ENCODE measurements at places on chromosomes 13 and 19.
A peak's percentile ranks its signal among the peaks of the same experiment; 100 is the strongest.

GRCh38 chr19:54480051-54480450 is 7.0 kb upstream of the CDC42EP5 start:
- no peak for DNase-seq

- DNase-seq = no peak
Measured at GRCh38 chr19:55677572-55678028, 2.6 kb downstream of the EPN1 start.

- no peak for DNase-seq
Measured at GRCh38 chr13:39556866-39557265, 46.1 kb downstream of the LHFPL6 start.

- DNase-seq = no peak
Measured at GRCh38 chr13:24307211-24308067, 1.9 kb upstream of the C1QTNF9 start.

DNA sequence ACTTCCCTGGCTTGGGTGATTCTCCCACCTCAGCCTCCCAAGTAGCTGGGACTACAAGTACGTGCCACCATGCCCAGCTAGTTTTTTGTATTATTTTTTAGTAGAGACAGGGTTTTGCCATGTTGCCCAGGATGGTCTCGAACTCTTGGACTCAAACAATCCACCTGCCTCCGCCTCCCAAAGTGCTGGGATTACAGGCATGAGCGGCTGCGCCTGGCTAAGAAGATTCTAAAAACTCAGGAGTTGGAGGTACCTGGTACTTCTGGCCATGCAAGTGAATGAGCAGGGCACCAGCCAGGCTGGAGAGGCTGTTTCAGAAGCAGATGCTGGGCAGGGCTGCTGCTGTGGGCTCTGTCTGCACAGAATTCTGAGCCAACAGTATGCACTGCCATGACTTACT is 6.1 kb downstream of the MZF1 start:
- no peak for DNase-seq

DNA sequence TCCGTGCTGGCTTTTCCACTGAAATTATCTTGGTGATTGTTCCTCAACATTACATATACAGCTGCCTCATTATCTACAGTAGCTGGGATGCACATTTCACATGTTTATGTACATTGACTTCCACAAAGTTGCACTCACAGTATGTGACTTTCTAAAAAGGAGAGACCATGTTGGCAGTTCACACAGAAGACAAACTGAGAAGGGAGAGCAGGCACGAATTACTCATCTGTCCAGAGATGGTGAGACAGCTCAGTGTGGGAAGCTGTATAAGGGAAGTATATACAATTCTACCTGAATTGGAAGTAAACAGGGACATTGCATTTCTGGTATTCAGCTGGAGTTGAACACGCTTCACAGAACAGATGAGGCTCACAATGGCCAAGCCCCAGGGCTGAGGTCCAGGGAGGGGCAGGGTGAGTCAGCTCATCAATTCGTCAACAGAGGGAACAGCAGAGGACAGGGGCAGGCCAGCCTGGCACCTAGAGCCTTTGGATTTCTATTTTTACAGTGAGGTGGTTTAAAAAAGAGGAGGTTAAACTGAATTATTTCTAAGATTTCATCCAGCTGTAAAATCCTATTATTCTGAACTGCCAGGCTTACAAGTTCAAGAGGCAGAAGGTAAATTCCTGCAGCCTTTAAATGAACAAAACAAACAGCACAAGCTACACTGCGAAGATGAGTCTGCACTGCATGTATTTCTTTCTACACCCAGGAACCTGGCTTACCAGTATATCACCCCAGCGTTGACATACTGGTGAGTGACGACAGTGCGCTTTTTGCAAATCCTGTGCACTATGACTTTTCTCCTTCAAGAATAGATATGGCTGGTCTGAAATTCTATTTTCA is 9.8 kb downstream of the PARP4 start:
- no peak for DNase-seq

GRCh38 chr13:26707122-26708006 is 53.2 kb downstream of the GPR12 start:
- DNase-seq = peak; percentile 62

DNA sequence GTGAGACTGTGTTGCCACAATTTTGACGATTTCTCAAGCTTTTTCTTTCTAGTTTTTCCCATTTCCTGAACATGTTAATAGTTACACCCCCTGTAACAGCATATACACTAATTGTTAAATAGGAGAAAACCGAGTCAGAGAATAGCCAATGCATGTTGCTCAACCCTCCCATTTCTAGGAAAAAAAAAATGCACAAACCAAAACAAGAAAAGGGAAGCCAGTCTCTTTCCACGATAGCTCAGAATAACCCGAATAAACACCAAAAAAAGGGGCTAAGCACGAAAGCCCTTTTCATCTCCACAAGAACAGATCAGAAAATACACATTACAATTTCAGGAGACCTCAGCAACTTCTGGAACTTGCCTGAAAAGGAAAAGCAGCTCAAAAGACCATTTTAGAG is 16.3 kb downstream of the LATS2 start:
- no peak for DNase-seq

- DNase-seq = no peak
Measured at GRCh38 chr13:99905224-99905623, 66.3 kb downstream of the ZIC5 start.

- DNase-seq = no peak
Measured at GRCh38 chr13:73730014-73730413, 404.2 kb downstream of the KLF12 start.

- peak; percentile 9 for DNase-seq
Measured at GRCh38 chr19:11027381-11027780, 61.9 kb upstream of the LDLR start.

DNA sequence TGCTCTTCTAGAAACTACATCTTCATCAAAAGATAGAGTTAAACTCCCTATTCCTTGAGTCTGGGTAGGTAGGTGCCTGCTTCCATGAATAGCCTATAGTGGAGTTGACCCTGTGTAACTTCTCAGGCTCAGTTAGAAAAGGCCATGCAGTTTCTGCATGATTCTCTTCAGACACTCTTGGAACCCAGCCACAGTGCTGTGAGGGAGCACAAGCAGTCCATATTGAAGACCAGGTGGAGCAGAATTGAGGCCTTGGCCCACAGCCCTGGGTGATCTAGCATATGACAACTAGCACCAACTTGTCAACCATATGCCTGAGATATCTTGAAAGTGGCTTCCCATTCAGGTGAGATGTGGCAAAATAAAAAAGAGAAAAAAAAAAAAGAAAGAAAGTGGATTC is 10.3 kb upstream of the PAN3 start:
- DNase-seq = no peak

- DNase-seq = no peak
Measured at GRCh38 chr13:108419768-108420167, 150.2 kb downstream of the TNFSF13B start.

GRCh38 chr19:45954156-45954555 is 19.5 kb downstream of the NOVA2 start:
- DNase-seq = no peak

GRCh38 chr13:77565635-77566034 is 30.1 kb downstream of the SCEL start:
- DNase-seq = peak; percentile 52

DNA sequence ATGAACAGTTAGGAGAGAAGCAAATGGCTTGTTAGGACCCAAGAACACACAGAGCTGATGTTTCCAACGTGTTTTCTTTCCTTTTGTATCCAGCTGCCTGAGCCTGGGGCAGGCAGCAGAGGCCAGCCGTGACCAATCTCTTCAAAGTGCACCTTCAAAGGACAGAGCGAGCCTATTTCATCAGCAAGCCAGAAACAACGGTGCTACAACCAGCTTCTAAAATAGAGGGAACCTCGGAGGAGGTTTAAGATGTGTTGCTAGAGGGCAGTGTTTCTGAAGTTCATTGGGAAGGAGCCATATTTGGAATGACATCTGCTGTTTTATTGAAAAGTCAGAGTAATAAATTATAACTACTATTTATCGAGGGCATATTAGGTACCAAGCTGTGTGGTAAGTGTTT is 56.2 kb upstream of the RFC3 start:
- DNase-seq = no peak

- DNase-seq = no peak
Measured at GRCh38 chr13:28659621-28659970, 666 bp downstream of the POMP start.

GRCh38 chr13:95319551-95320274 is 18.5 kb upstream of the ABCC4 start:
- no peak for DNase-seq

DNA sequence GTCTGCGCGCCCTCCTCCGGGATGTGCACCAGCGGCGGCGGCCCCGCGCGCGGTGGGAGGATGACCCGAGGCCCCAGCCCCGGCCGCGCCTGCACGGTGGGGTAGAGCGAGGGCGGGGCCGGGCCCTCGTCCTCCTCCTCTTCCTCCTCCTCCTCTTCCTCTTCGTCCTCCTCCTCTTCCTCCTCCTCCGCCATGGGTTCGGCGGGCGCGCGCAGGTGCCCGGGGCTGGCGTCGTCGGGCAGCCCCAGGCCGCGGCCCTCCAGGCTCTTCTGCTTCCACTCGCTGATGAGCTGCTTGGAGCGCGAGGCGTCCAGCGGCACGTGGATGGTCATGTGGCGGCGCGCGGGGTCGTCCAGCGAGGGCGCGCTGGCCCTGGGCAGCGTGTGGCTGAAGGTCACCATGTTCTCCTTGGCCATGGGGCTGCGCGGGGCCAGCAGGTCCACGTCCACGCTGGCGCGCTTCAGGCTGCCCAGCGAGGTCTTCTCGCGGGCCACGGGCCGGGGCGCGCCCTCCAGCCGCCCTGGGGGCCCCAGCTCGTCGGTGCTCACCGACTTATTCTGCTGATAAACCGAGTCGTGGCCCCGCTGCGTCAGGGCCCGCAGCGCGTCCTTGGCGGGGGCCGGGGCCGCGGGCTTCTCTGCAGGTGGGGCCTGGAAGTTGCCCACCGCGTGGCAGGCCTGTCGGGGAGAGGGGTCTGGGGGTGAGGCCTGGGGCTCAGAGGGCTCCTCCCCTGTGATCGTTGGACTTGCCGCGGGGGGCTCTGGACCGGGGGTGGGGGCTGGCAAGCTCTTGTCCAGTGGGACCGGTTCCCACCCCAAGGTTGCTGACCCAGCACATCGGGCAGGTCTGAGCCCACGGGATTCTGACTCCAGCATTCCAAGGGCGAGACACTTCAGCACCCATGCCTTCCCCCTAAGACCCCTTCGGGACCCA is 8.3 kb downstream of the PLPPR3 start:
- DNase-seq = no peak

DNA sequence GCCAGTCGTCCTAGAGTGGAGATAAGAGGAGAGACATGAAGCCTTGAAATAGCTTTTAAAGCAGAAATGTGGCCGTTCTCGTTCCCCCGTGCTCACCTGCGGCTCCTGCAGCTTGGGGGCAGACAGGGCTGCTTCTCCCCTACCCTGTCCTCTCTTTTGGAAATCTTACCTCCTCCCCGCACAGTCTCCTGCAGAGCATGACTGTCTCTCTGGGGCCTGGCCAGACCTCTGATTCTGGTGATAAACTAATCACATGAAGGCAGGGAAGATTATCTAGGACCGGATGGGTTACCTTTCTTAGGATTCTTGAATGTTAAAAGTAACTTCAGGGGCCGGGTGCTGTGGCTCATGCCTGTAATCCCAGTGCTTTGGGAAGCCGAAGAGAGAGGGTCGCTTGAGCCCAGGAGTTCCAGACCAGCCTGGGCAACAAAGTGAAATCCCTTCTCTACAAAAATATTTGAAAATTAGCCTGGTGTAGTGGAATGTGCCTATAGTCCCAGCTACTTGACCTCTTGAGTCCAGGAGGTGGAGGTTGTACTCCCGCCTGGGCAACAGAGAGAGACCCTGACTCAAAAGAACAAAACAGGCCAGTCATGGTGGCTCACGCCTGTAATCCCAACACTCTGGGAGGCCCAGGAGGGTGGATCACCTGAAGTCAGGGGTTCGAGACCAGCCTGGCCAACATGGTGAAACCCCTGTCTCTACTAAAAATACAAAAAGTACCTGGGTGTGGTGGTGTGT is 8.1 kb downstream of the CEBPA start:
- DNase-seq = no peak

- DNase-seq = no peak
Measured at GRCh38 chr13:32107474-32107873, 75.9 kb downstream of the FRY start.

GRCh38 chr13:46575818-46576221 is 22.9 kb downstream of the LRCH1 start:
- no peak for DNase-seq

GRCh38 chr13:76968041-76968440 is 19.7 kb downstream of the ACOD1 start:
- no peak for DNase-seq

DNA sequence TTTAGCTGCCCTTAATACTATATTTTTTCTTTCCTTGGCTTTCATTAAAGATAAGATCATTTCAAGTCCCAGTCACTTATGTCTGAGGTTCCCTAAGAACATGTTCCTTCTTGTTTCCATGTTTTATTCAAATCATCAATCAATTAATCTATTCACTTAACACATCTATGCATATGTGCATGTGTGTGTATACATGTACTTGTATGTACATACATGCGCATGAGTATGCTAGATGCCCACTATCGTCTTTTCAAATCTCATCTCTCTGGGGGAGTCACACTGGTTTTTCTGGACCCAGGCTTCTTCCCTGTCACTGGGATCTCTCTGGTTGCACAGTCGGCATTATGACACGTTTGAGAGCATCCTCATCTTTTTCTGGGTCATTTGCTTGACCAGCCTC is 108.9 kb downstream of the ZNF536 start:
- no peak for DNase-seq

DNA sequence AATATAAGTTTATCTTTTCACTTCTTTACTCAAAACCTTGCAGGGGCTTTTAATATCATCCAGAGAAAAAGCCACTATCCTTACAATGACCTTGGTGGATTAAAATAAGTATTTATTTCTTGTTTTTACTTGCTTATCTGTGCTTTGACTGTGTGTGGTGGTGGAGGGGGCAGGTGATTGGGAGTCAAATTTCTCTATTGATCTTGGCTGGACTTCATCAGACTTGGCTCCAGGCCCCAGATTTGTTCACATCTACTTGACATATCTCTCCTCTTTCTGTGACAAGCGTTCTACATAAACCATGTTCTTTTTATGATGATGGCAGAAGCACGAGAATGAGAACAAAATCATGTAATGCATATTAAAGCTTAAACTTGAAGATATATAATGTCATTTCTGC is 670.8 kb downstream of the PCDH17 start:
- DNase-seq = no peak

DNA sequence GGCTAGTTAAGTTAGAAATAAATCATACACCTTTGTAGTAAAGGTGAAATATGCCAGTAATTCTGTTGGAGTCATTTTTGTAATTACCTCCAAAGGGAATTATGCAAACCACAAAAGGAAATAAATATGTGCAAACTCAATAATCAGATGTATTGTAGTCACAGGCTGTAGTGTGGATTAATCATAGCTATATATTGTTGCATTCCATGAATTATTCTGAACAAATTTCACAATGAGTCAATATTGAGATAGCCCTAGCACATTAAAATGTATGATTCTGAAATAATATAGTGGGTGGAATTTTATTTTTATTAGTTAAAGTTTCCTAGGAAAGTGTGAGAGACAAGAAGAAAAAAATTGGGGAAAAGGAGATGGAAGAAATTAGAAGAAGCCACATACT is 790.5 kb upstream of the PCDH20 start:
- DNase-seq = no peak
